ENCODE measurements at places on chromosomes 7 and 10.

GRCh38 chr10:103493916-103494877 lies 692 bp downstream of the NEURL1 start:
- DNase-seq = no peak

GRCh38 chr7:105664816-105665525 lies 83.7 kb upstream of the EFCAB10 start:
- DNase-seq = no peak

- DNase-seq = no peak
These were observed 29.2 kb downstream of the CSGALNACT2 start for GRCh38 chr10:43167498-43167889.

DNA sequence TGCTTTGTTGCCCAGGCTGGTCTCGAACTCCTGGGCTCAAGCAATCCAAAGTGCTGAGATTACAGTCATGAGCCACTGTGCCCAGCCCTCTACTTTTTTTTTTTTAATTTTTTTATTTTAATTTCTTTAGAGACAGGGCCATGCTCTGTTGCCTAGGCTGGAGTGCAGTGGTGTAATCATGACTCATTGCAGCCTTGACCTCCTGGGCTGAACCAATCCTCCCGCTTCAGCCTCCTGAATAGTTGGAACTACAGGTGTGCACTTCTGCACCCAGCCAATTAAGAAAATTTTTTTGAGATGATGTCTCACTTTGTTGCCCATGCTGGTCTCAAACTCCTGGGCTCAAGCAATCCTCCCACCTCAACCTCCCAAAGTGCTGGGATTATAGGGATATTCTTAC lies 528.6 kb downstream of the GATA3 start:
- no peak for DNase-seq

- DNase-seq = no peak
These were observed 2.0 kb upstream of the PURB start for GRCh38 chr7:44887293-44887692.

GRCh38 chr10:43667317-43667731 lies 18.6 kb upstream of the ZNF32 start:
- DNase-seq = no peak

- no peak for DNase-seq
These were observed 11.7 kb upstream of the GPR146 start for GRCh38 chr7:1032536-1033181.

GRCh38 chr7:10734595-10734994 lies 239.1 kb upstream of the PHF14 start:
- DNase-seq = no peak

GRCh38 chr10:124007102-124007772 lies 86.2 kb downstream of the CHST15 start:
- DNase-seq = no peak

- no peak for DNase-seq
These were observed 37.4 kb downstream of the FOXL3 start for GRCh38 chr7:327233-327931.

DNA sequence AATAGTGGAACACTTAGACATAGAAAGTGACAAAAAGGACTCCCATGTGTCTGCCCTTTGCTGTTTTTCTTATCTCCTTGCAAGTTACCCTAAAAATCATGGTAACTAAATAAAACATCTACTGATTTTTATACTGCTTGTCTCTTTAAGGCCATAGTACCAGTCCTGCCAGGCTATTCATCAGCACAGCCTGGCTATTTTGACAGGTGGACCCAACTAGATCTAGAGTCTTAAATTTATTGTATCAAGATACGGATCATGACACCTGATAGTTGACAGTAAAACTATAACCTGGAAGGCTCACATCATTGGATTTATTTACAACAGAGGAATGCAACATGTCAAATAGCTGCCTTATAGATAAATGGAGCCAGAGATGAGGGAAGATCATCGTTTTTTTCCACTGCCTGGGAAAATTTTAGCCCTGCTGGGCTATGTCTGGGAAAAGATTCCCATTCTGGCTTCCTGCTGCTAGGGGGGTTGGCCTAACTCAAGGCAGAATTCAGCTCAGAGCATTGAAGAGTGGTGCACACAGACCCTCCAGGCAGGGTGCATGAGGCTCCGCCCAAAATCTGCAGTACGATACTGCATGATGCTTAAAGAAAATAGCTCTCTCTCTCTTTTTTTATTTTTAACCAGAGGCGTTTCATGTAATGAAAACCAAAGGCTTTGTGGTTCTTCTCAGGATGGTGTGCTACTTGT lies 292.0 kb upstream of the FZD8 start:
- DNase-seq = no peak

DNA sequence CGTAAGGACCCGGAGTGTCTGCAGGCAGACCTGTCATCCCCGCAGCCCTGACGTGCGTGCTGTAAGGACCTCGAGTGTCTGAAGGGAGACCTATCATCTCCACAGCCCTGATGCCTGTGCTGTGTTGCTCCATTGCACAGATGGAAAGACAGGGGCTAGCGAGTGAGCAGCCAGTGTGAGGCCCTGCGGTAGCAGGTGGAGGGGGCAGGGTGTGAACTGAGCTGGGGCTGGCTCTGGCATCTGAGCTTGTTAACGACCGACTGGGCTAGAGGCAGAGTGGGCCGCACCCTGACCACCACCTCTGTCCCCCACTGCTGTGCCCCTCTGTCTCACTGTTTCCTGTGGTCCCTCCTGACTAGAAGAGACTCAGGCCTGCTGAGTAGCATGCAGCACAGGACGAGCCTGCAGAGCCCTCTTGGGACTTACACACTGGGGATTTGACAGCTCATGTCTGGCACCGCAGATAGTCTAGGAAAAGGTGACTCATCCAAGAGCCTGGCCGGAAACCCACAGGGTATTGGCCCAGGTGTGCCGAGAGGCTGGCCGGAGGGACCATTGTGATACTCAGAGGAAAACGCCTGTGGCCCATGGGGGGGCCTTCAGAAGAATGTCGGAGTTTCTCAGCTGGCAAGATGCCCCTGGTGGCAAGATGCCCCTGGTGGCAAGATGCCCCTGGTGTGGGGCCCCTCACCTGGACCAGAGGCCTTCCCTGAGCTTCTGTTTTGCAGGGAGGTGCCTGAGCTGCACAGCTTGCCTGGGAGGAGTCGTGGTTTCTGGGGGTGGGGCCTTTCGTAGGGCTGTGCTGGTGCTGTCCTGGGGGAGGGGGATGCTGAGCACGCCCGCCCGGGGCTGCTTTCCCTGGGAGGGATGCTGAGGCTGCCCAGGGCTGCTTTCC lies 34.3 kb downstream of the INPP5A start:
- DNase-seq = no peak

GRCh38 chr7:151416112-151416940 lies 6.5 kb upstream of the WDR86 start:
- DNase-seq = no peak

DNA sequence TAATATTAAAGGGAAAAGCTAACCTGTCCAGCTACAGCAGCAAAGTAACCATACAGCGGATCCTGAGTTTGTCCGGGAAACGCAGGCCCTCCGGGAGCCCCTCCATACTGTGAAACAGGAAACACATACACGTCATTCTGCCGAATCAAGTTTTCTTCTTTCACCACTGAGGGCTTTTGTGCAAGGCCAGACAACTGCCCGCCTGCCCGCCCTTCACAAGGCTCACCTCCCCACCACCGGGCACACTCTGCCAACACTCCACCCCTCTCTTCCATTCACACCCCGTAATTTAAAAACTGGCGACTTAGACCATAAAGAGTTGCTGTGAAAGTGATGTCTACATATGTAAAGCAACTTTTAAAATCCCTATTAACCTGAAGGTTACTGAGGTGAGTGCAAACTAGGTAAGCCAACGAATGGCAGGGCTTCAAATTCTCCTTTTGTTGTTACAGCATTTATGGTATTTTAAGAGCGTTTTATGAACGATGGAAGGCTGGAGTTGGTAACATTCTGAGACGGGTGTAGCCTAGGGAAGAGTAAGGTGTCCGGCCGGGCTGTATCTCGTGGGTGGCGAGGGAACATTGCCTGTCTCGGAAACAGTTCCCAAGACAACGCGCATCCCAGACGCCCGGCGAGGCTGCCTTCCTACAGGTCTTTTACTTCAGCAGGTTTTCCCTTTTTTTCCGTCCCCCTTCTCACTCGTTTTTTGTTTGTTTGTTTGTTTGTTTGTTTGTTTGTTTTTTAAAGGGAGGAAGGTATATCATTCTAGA lies 817 bp downstream of the SRI start:
- peak; percentile 35 for DNase-seq

- no peak for DNase-seq
These were observed 82.9 kb downstream of the SEMA3D start for GRCh38 chr7:85103962-85104361.

- DNase-seq = no peak
These were observed 165.1 kb downstream of the GLRX3 start for GRCh38 chr10:130301021-130301892.

All from anterior cingulate cortex (tissue), 58 donors.